ENCODE measurements at places on chromosomes 2 and 18.

DNA sequence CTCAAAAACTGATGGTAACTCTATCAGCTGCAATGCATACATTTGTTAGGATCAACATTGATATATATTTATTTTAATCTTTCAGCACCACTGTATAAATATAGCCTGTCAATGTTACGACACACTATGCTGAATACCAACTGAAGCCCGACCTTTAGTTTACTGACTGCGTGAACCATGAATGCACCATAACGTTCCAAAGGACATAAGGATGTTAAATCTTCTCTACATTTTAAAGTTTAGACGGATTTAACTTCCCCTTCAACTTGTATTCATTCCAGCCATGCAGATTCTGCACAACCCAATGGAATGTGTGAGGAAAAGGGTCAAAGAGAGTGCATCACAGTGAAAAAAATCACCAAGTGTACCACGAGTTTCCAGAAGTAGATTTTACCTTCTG, 489.5 kb downstream of the IRS1 start:
- no peak for DNase-seq

GRCh38 chr18:50410894-50411293, 36.0 kb downstream of the SKA1 start:
- no peak for DNase-seq

GRCh38 chr18:22293417-22293816, 124.0 kb downstream of the GATA6 start:
- DNase-seq: no peak

DNA sequence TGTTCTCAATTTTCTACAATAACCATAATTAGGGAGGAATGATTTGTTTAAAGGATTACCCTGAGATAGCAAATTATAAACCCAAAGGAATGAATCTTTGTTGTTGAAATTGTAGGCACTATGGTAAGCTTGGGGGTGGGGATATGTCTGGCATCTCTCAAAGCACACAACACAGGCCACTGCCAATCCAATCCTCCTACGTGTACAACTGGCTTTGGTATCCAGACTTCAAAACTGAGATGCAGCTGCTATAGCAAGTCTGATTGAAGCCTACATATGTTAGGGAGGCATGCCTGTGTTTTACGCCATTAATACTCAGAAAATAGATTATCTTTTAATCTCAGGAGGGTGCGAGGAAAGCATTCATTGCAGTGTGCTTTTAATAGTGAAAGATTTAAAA, 5.9 kb upstream of the NCOA1 start:
- DNase-seq: no peak

DNA sequence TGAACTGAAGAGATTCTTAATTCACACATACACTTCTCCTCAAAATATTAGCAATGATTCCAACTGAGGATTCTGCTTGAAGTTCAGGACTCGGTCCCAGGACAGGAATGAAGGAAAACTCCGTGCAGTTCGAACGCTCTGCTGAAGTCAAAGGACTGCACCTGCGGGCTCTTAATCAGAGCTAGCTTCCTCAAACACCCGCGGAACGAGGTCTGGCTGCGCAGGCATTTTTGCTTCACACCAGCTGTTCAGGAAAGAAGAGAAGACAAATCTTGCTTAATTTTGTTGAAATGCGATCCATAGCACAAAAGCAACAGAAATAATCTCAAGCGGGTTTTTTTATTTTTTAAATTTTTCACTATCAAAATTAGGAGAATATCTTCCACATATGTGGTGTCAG, 175.6 kb downstream of the LAMA1 start:
- no peak for DNase-seq

- DNase-seq: no peak
Observed at GRCh38 chr2:44668336-44668735, 273.2 kb upstream of the SIX3 start.

- no peak for DNase-seq
Observed at GRCh38 chr2:96137321-96138178, 752 bp downstream of the ASTL start.

DNA sequence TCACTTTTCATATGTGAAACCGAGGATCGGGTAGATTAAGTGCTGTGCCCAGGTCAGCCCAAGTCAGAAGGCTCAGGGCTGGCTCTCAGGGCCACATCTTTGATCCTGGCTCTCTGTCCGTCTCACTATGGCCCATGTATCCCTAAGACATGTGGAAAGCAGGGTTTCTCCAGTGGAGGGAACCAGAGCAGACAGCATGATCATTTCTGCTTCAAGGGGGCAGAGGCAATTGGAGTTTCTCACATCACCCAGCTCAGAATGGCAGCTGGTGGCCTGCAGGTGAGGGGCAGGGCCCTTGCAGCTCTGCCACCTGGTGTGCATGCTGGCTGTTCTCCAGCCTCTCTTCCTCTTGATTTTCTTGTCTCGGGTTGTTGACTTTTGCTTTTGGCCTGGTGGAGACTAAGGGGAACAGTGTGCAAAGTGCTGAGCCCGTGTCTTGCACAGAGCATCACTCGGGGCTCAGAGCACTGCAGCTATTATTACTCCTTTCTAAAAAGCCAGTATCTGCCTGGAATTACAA, 27.0 kb downstream of the LDLRAD4 start:
- DNase-seq: no peak

DNA sequence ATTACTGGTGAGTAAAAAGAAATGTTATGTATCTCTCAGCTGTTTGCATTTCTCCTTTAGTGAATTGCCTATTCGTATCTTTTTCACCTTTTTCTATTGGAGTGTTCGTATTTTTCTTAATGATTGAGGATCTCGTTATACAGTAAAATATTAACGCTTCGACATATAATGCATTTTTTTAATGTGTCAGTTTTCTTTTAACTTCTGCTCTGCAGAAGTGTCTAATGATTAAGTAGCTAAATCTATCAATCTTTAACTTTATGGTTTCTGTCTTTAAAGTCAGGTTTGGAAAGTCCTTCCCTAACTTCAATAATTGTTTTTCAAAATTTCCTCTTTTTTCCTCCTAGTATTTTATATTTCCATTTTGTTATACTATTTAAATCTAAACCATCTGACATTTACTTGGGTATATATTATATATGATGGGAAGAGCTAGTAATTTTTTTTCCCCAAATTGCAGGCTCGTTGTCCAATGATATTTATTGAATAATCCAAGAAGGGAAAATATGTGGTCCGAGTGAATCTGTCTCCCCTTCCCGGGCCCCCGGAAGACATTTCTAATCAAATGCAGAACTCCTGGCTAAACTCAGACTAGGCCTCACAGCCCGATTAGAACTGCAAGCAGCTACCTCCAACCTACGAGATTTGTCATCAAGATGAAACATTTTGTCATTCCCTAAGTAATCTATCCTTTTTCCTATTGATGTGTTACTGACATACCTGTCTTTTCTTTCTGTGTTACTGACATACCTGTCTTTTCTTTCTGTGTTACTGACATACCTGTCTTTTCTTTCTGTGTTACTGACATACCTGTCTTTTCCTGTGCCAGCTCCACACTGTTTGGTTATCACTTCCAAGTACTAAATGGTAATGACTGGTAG, 17.2 kb downstream of the PCBP1 start:
- DNase-seq: no peak

- DNase-seq: no peak
Observed at GRCh38 chr2:182921234-182921633, 54.8 kb upstream of the FRZB start.

GRCh38 chr2:240069829-240070228, 16.5 kb upstream of the OR6B3 start:
- DNase-seq: no peak

- DNase-seq: no peak
Observed at GRCh38 chr2:219537657-219538488, 5.7 kb downstream of the CHPF start.

DNA sequence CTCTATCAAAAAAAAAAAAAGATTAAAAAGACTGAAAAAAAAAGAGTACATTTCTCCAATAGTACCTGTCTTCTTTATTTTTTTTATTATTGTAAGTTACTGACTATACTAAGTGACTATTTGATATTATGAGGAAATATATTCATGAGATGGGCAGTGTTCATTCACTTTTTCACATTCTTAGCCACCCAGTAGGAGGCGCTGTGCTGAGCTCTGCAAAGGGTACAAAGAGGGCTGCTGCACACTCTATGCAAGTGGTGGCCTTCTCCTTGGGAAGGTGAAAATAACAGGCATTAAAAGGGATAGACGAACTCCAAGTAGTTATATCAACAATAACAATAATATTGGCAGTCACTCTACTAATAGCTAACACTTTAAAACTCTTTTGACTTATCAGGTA, 1034.9 kb upstream of the FANCL start:
- no peak for DNase-seq
